Smooth muscle cell of the umbilical artery (primary cell): ENCODE measurements at places on chromosomes 7 and 10. TPM values are rescaled to one million over a fixed set of nuclear protein-coding genes. Genes with fewer than 3 reads are reported as not detected.

The NME8 gene
- total RNA-seq, result not detected in 2 replicates

The WNT16 gene
- 0.30 and 0.42 TPM in 2 replicates for total RNA-seq

The SRRM3 gene
- 0.30 TPM in 1 of 2 replicates, not detected in the other for total RNA-seq

The GPC2 gene
- total RNA-seq, result 3.9 and 6.0 TPM in 2 replicates

The ANKRD61 gene
- 0.23 TPM in 1 of 2 replicates, not detected in the other for total RNA-seq

The MSMB gene
- total RNA-seq, result not detected in 2 replicates

The SPDYE16 gene
- 0.05 TPM in 1 of 2 replicates, not detected in the other for total RNA-seq

The AFAP1L2 gene
- total RNA-seq, result 0.05 and 0.30 TPM in 2 replicates

The PDE1C gene
- 0.74 TPM in 1 of 2 replicates, not detected in the other for total RNA-seq

The PRRT4 gene
- not detected in 2 replicates for total RNA-seq

The NPC1L1 gene
- under 0.01 TPM in 1 of 2 replicates, not detected in the other for total RNA-seq

The TUBGCP2 gene
- total RNA-seq, result 51.1 and 64.4 TPM in 2 replicates

The FAM25C gene
- total RNA-seq, result not detected in 2 replicates

The PDE6C gene
- total RNA-seq, result not detected in 2 replicates

The PAPOLB gene
- total RNA-seq, result 0.05 TPM in 1 of 2 replicates, not detected in the other

The MCM10 gene
- 0.89 and 7.2 TPM in 2 replicates for total RNA-seq

The TMEM273 gene
- not detected in 2 replicates for total RNA-seq

The GRID2IP gene
- not detected in 2 replicates for total RNA-seq

The PKD2L1 gene
- total RNA-seq, result not detected in 2 replicates

The NODAL gene
- not detected in 2 replicates for total RNA-seq

The CHAT gene
- not detected in 2 replicates for total RNA-seq

The TLX1 gene
- not detected in 2 replicates for total RNA-seq

The SLC18A3 gene
- total RNA-seq, result not detected in 2 replicates

The AHR gene
- 38.0 and 82.5 TPM in 2 replicates for total RNA-seq

The AUTS2 gene
- 2.1 and 12.3 TPM in 2 replicates for total RNA-seq

The DNAJC2 gene
- 20.5 and 21.2 TPM in 2 replicates for total RNA-seq

The TAC1 gene
- not detected in 2 replicates for total RNA-seq

The PRR15 gene
- under 0.01 and 1.2 TPM in 2 replicates for total RNA-seq

The PAPSS2 gene
- total RNA-seq, result 149 and 233 TPM in 2 replicates

The SLC18A2 gene
- total RNA-seq, result 0.05 TPM in 1 of 2 replicates, not detected in the other
